Left forelimb (tissue), 1 donor: ENCODE measurements at places on chromosomes 2 and 18.

DNA sequence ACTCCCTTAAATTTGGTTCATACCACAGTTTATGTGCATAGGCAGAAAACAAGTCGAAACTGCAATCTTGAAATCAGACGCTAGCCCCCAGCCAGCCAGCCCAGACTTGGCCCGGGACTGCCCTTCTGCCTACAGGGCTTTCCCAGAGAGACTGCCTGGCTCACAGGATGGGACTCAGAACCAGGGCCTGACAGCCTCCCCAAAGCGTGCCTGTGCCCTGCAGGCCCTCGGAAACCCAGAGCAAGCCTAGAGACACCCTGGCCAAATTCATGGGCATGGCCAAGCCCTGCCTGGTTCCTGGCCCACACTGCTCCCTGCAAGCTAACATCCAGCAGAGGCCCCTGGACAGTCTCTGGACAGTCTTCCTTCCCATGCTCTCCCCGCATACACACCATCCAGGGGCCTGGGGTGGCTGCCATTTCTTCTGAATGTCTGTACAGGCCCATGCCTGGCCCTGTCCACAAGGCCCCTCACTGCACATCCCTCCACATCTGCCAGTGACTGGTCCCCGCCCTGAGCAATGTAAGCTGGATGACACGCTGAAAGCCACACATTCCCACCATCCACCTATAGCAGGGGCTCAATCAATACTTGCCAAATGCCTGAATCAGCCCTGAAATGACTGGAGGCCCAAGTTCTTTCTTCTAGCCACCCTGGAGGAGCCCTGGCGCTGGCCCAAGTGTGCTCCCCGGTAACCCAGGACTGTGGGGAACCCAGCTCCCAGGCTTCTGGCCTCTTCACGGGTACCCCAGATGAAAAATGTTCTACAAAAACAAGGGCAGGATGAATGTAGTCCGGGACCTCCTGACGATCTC is 73.1 kb downstream of the HDAC4 start:
- no peak for DNase-seq

DNA sequence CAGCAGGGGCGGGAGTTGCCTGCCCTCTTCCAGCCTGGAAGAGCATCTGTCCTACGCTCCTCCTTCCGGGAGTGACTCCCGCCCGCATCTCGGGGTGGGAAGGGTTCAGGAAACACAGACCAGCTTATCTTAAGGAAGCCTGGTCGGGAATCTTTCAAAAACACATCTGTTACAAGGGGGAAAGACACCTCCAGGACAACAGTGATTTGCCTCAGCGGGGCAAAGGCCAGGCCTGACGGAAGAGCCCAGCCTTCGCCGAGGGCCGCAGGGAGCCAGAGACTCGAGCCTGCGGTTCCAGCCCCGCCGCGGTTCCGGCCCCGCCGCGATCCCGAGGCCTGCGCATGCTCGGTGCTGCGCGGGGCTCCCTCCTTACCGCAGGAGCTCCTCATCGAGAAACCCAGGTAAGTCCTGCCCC is 38.1 kb upstream of the TGIF1 start:
- DNase-seq, result no peak

- peak; percentile 75 for DNase-seq
Measured at GRCh38 chr18:62586151-62586774, 63.4 kb downstream of the ZCCHC2 start.

DNA sequence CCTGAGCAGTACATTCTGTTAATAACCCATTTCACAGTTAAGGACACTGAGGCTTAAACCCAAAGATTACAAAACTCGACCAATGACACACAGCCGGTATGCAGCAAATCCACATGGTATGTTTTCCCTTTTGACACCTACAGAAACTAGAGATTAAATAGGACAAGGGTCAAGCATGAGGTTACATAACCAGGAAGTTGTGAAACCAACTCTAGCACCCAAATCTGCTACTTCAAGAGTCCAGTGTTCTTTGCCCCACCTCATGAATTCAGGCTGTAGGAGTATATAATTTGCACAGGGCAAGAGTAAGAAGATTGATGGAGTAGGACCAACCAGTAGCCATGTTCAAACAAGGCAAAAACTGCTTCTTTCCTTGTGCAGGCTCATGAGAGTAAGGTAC is 249.8 kb downstream of the BCL11A start:
- no peak for DNase-seq

DNA sequence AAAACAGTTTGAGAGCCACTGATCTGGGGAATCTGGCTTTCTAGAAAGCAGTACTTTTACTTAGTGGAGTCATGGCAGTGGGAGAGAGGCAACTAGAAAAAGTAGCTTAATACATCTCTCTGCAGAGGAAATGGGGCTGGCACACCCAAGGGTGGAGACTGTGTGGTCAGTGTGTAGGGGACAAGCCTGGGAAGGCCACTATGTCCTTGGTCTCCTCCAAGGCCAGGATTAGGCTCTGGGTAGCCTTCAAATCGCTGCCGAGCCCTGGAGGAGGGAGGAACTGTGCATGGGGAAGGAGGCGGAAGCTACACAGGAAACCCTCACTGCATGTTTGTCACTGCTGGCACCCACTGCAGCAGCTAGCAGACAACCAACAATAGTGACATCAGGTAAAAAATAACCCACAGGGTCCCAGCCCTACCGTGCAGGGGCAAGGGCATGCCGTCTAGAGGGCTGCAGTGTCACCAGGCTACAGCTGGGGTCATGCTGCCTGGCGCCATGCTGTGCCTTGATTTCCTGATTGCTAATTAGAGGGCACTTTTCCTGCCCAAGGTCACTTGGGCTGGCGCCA is 34.8 kb downstream of the LBH start:
- DNase-seq, result no peak

GRCh38 chr2:177611310-177611886 is 218.8 kb downstream of the AGPS start:
- DNase-seq, result no peak

- no peak for DNase-seq
Measured at GRCh38 chr2:179165356-179166000, 99.2 kb downstream of the SESTD1 start.

DNA sequence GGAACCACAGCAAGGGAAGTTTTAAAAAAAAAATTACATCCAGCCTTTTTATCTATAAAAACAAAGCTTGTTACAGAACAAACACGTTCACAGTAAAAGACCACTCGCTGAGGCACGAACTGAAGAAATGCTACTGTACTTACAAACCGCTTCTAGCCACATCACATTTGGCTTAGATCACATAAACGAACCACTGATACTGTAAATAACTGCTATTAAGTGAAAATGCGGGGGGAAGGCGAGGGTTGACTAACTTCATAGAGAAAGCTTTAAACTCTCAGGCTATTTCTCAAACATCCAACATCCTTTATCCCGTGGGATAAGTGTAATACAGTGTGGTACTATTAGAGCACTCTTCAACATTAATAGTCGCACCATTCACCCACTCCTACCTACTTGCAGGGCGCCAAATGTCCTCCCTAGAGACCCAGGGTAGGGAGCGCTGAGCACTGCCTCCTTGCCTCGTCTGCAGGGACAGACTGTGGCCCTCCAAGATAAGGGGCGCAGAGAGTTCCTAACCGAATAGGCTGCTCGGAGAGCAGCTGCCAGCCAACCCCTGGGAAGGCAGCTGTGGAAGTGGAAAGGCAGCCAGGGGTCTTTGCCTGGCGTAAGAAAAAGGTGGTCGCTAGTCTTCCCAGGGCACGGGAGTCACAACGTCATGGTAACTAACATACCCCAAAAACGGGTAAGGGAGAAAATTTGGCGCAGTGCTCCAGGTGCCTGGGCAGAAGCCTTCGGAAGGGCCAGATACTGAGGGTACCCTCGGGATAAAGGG is 854 bp downstream of the GPR155 start:
- peak; percentile 67 for DNase-seq

GRCh38 chr2:84619794-84620371 is 103.6 kb downstream of the DNAH6 start:
- no peak for DNase-seq

DNA sequence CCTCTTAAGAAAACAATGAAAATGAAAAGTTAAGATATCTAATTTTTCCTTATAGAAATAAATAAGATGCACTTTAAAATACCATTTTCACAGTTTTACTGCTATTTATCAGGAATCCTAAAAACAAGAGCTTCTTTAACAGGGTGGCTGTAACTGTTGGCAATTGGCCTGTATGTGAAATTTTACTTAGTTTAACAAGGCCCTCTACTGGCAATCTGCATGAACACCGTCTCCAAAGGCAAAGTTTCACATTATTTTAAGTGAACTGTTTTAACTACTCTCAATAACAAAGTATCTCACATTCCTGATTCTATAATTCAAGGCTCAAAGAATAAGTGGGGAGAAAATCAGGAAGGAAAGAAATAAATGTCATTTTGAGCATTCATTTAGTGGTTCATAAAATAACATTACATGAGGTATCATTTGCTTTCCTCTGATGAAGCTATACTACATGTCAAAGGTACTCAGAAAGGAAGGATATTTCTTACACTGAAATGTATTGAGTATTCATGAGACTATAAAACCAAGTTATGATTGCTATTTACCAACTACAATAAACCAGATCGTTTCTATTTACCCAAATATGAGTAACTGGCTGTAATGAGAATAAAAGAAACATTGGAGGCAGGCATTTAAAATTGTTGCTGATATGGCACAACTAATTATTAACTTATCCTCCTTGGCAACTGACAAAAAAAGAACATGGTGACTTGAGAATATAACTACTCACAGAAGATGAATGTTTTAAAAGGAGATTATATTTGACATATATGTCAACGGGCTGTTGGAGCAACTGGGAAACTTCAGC is 7.0 kb downstream of the NCKAP5 start:
- no peak for DNase-seq

- DNase-seq, result no peak
Measured at GRCh38 chr2:10245021-10245420, 57.7 kb upstream of the HPCAL1 start.

DNA sequence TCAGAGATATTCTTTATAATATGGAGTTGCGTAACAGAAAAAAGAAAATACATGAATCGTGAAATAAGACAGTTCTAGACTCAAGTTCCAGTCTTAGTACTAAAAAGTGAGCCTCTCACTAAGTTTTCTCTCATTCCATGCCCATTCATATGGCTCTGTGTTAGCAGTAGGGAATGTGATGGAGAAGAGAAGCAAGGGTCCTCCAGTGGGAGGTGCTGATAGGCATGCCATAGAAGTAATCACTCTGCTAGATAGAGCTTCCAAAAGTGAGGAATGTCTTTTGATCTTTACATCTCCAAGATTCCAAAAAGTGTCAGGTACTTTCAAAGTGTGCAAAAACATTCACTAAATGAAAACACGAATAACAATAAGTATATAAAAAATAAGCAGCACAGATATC is 678.4 kb downstream of the DCDC2C start:
- DNase-seq, result no peak
